ENCODE measurements at places on chromosomes 4 and X.

DNA sequence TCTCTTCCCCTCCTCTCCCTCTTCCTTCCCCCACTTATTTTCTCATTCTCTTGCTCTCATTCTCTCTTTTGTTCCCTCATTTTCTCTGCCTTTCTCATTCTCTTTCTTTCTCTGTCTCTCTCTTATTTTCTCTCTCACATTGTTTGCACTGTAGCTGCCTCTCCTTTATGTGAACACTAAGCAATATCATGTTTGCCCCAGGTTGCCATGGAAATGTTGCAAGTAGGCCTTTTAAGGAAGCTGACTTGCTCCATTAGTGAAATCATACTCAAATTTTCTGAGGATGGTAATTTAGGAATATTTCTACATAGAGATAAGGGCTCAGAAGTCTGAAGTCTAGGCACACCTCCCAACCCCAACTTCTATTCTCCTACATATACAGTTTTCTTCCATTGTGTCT is 130.1 kb downstream of the EDA start:
- DNase-seq, result no peak

DNA sequence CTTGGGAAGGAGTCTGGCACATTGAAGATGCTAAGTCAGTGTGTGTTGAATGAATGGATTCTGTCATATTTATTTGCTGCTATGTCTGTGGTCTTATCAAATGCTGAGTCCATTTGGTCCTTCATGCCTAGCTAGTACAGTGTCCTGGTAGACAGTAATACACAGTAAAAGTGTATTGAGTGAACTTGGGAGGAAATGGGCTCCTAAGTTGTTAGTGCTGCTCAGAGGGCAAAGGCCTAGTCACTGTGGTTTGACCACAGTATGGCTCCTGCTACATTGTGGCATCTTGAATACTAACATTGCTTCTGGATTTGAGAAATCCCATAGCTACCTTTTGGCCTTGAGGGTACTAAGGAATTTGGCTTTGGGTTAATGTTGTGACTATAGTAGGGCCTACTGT is 33.9 kb downstream of the MTM1 start:
- DNase-seq, result no peak

DNA sequence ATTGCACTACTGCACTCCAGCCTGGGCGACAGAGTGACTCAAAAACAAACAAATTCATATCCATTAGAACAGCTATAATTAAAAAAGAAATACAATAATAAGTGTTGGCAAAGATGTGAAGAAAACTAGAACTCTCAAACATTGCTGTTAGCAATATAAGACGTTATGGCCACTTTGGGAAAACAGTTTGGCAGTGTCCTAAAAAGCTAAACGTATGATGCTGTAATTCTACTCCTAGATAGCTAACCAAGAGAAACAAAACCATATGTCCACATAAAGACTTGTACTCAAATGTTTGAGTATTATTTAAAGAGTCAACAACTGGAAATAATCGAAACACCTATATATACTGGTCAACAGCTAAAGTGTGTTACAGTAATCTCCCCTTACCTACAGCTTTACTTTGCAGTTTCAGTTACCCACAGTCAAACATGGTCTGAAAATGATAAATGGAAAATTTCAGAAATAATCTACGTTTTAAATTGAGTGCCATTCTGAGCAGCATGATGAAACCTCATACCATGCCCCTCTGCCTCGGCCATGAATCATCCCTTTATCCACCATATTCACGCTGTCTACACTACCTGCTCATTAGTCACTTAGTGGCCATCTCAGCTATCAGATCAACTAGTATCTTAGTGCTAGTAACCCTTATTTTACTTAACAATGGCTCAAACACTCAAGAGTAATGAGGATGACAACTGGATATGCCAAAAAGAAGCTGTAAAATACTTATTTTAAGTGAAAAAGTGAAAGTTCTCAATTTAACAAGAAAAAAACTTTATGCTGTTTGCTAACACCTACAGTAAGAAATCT is 4.9 kb downstream of the ELF2 start:
- no peak for DNase-seq

GRCh38 chr4:3522651-3523050 is 9.6 kb downstream of the LRPAP1 start:
- DNase-seq, result no peak

GRCh38 chrX:19556202-19556601 is 40.9 kb upstream of the MAP3K15 start:
- no peak for DNase-seq

- no peak for DNase-seq
Measured at GRCh38 chrX:7985568-7985967, 58.4 kb upstream of the PNPLA4 start.

DNA sequence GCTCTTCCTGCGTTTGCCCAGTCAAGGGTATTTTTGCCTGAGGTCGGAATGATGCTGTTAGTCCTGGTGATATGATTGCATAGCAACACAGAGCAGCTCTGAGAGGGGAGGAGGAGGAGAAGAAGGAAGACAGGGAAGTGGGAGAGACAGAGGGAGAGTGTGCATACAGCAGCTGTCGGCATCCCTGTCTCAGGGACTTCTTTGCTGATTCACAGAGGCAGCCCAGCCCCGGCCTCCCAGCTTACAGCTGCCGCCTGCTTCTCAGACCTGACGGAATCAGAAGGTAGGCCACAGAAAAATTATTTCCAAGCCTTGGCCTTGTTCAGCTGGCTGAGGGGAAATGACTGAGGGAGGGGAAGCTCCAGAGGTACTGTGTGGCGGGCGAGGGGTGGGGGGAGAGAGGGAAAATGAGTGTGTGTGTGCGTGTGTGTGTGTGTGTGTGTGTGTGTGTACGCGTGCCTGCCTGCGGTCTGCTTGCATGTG is 319 bp downstream of the DRP2 start:
- DNase-seq, result no peak

DNA sequence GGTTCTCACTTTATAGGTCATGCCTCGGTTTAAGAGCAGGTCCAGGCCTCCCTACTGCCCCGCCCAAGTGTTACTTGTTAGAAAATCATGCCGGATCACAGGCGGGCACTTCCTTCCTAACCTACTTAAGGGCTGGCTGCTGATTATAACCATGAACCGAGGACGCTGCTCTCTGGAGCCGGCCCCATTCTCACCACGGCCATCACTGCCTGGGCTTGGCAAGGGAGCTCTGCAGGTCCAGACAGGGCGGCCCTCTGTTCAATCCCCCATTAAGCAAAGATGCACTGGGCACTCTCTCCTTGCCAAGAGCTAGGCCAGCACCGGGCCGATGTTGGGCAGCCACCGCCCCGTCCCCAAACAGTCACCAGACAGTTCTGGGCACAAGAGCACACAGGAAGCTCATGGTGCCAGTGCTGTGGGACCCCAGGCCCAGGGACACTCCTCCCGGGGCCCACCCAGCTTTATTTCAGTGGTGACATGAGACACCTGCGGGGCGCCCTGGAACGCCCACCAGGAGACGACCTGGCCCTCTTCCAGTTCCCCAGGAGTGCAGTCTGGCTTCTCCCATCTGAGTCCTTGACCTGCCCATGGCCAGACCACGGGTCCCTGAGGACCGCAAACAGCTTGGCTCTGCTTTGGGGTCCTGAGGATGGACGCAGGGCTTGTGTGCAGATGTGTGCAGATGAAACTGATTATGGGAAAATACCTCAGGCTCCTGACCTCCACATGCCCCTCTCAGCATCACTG is 44.0 kb downstream of the ABLIM2 start:
- no peak for DNase-seq

DNA sequence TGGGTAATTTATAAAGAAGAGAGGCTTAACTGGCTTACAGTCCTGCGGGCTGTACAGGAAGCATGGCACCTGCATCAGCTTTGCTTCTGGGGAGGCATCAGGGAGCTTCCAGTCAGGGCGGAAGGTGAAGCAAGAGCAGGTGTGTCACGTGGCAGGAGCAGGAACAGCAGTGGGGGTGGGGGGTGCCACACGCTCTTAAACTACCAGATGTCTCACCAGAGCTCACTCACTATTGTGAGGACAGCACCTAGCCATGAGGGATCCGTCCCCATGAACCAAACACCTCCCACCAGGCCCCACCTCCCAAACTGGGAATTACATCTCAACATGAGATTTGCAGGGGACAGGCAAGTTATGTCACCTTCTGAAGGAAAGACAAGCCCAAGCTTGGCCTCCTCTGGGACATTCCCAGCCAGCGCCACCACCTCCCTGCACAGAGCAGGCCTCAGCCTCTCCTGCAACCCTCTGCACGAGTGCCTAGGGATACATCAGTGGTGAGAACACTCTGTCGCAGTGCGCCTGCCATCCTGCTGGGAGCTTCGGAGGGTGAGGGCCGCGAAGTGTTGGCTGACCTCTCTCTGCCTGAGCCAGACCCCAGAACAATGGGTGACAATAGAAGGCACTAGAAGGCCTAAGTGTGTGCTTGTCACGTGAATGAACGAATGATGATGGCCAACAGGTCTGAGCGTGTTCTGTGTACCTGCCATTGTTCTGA is 244.3 kb downstream of the EVC2 start:
- DNase-seq, result no peak

DNA sequence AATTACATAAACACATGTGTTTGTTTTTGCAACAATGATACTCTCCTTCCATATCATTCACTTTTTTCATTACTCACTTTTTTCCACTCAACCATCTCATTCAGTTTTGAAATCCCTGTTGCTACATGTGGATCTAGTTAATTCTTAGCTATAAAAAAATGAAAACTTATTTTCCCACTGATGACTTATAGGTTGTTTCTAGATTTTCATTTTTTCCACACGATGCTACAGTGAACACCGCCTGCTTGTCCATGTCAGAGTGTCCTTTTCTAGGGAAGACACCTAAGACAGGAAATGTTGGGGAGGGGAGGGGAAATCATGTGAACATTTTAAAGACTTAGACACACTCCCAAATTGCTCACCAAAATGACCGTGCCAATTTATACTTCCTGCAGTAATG is 70.2 kb downstream of the SUPT20HL2 start:
- DNase-seq, result no peak

GRCh38 chrX:70433848-70434351 is 10.7 kb upstream of the DLG3 start:
- peak; percentile 49 for DNase-seq

DNA sequence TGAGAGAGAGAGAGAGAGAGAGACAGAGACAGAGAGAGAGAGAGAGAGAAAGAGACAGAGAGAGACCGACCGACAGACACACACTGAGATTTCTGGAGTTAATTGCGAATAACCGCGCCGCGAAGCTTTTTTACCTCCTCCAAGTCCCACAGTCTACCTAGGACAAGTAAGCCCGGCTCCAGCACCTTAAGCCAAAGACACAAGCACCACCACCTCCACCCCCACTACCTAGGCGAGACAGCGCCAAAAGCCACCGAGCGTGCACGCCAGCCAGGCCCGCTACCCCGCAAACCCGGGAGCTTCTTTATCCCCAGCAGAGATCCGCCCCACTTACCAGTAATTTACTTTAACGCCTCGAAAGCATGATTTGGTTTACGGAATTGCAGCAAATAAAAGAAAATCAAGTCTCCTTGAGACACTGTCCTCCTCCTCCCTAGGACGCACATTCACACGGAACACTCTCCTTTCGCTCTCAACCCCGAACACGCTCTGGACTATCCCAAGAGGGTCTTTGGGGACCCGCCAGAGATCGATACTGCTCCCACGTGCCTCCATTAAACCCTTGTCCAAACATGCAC is 649.6 kb upstream of the DIPK2B start:
- DNase-seq, result peak; percentile 12

DNA sequence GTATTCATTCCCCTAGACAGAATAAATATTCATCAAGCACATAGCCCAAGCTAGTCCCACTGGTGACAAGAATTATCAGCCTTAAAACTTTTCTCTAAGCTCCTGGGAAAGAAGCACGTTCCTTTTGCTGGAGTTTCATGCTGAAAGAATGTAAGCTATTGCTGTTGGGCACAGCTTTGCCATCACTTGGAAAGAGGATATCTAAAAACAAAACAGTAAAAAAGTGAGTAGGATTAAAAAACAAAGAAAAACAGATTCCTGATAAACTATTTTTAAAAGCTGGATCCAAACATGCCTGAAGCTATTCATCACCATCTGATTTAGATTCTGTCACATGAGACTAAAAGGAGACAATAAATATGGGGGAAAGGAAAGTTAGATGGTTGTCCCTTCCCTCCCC is 176.8 kb downstream of the SCFD2 start:
- no peak for DNase-seq

DNA sequence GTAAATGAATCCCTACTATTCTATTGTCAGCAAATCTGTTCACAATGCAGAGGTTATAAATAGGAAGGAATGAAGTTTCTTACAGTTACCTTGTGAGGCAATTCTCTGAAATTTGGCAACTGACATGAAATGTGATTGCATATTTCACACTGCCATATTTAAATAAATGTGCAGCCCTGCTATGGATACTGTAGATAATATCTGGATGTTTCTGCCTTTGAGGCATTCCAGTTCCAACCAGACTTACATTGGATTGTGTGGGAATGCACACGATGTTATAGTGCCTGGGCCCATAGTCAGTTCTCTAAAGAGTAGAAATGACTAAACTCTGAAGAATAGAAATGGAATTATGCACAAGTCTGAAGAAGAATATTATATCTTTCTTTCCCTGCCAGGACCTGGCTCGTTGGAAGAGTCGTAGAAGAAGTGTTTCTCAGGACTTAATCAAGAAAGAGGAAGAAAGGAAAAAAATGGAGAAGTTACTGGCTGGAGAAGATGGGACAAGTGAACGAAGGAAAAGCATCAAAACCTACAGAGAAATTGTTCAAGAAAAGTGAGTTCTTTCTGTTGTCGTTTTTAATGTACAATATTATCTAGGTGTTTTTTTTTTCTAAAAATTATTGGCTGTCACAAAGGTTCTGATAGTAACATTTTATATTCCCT is 102.7 kb downstream of the PHOX2B start:
- DNase-seq, result no peak

DNA sequence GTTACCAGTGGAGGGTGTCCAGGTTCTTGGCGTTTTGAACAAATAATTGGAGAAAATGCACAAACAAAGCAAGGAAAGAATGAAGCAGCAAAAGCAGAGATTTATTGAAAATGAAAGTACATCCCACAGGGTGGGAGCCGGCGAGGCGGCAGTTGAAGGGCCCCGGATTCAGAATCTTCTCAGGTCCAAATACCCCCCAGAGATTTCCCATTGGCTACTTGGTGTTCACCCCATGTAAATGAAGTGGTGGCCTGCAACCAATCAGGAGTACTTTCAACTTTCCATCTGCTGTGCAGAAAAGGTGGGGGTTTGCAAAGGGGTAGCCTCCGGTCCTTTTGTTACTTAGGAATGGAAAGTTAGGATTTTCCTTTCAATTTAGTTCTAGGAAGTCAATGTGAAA is 1447.0 kb downstream of the C4orf33 start:
- DNase-seq, result no peak

DNA sequence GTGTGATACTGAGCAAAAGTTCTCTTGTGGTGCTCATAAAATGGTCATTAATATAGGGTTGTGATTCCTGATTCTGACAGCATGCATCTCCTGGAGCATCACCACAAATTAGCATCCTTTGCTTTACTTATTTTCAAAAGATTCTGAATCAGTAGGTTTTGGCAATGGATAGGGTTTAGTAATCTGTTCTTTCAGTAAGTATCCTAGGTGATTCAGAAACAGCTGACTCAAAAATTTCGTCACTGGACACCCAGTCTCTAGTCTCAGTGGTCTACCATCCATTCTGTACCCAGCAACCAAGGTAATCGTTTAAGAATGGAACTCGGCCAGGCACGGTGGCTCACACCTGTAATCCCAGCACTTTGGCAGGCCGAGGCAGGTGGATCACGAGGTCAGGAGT is 4.1 kb downstream of the CBLL2 start:
- DNase-seq, result no peak

Data from stimulated activated CD4-positive, alpha-beta T cell treated with anti-CD3 and anti-CD28 coated beads, Interleukin-15, amount 100 ng/mL, for 1 hour (primary cell).